ENCODE measurements at places on chromosomes 1 and 21.

DNA sequence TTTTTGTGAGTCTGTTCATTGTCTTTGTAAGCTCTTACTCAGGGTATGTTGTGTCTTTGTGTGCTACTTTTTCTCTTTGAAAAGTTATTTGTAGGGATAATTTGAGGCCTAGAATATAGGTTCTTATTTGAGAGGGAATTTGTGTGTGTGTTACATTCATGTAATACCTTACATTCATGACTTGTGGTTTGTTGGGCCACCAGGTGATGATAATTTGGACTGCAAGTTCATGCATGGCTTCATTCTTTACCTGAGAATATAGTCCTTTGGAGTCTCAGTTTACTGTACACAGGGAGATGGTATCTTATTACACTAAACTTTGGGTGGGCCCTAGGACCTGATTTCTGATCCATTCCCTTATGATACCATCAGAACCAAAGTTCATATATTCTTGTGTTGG lies 51.8 kb upstream of the FASLG start:
- no peak for DNase-seq

DNA sequence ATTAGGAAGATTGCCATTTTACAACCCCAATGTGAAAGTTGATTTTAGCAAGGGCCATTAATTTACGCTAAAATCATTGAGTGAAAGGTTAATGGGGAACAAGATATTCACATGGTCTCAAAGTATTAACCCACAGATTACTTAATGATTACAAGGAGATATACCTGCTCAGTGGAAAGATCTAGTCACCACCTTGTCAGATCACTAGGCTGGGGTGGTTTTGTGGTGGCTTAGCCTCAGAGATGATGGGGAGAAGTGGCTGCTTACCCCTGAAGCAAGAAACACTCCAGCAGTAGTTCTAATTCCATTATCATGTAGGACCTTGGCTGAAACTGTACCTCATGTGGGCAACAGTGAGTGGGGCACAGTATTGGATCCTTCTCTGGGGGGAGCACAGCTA lies 20.1 kb upstream of the TRIM33 start:
- DNase-seq = no peak

DNA sequence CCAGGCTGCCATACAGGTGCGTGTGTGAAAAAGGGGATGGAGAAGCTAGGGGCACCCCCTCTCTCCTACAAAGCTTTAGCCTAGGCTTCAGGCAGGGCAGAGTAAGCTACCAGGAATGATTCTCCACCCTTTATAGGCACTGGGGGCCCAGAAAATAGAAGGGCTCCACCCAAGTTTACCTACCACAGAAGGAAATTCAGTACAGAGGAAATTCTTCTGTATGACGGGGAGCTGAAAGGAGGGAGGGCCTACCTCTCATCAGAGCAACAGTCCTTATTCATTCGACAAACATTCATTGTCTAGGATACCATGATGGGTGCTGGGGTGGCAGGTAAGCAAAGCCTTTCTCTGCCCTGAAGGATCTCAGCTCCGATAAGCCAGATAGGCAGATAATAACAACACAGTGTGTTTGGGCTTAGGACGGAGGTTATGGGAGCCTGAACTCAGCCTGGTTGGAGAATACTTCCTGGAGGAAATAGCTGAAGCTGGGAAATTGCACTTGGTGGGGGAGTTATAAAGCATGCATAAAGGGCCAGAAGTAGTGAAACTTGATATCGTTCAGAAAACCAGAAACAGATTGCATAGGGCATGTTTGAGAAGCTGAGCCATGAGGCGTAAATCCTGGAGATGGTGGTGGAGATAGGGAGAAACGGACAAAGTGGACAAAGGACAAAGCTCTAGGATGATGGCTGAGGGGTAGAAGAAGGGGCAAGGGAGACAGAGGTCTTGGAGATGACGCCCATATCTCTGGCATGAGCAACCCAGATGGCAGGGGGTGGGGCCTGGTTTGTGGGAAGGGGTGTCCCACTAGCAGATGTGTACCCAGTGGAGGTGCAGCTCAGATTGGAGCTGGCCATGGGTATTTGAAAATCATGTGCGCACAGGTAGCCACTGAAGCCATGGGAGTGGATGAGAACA lies 5.3 kb upstream of the P3R3URF start:
- DNase-seq = no peak

GRCh38 chr1:228469413-228470162 lies 17.6 kb upstream of the RNF187 start:
- DNase-seq = no peak

GRCh38 chr1:25765923-25766589 lies 33.9 kb upstream of the SELENON start:
- no peak for DNase-seq

DNA sequence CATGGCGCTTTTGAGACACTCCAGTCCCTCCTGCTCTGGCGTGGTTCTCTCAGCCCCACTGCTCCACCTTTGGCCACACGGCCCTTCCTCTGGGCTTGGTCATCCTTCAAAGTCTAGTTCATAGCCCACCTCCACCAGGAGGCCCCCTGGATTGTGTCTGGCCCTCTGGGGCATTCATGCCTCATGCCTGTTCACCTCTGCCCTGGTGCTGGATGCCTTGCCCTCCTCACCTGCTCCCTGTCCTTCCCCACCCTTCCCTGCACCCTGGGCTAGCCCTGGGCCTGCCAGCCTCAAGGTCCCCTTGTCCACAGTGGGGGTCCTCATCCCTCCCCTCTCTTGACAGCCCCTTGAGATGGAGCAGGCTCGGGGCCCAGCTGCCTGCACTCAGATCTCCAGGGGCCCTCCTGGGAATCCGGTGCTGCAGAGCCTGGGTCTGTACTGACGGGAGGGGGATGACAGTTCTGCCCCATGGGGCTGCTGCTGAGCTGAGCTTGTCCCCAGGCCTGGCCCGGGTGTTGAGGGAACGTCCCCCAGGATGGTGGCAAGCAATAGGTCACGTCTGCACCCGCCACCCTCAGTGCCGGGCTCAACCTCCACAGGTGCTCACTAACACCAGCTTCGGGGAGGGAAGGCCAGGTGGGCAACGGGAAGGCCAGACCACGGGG lies 18.4 kb downstream of the PRXL2B start:
- DNase-seq = no peak

DNA sequence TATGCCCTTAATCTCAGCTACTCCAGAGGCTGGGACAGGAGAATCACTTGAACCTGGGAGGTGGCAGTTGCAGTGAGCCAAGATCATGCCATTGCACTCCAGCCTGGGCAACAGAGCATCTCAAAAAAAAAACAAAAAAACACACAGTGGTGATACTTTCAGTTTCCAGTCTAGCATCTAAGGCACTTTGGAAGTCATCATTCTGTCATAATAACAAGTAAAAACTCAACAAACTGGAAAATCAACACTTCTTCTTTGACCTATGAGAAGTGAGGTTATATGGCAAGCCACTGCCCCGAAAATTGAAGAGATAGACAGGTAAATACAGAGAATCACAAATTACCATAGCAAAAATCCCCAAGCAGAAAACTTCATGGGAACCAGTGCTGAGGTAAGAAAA lies 51.9 kb downstream of the IL12RB2 start:
- no peak for DNase-seq

DNA sequence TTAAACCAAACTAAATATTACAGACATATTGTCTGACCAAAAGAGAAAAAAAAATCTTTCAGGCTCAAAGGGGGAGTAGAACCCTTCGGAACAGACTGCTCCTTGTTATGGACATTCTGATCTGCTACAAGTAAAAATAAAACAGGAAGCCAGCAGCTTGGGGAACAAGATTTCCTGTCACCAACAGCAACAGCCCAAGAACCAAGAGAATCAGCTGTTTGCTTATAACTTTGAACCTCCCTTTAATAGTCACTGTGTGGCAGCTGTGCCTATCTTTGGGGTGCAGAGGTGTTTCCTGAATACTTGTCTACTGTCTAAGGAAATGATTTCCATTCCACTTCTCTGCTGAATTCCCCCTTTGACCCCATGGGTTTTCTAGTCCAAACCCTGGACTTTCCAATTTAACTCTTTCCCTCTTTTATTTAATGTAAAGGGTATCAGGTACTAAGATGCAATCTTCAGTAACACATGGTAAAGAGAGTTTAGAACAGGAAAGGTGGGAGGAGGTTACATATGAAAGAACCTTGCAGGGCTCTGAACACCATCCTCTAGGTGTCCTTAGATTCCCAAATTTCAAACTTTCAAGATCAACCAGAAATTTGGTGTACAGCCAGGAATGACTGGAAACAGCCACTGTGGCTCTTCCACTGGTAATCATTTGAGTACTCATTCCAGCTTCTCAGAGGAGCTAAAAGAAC lies 38.6 kb downstream of the GPR3 start:
- DNase-seq = no peak

GRCh38 chr1:240351690-240352089 lies 260.0 kb downstream of the FMN2 start:
- no peak for DNase-seq

- DNase-seq = no peak
Observed at GRCh38 chr21:37677006-37677405, 239.3 kb downstream of the KCNJ6 start.

DNA sequence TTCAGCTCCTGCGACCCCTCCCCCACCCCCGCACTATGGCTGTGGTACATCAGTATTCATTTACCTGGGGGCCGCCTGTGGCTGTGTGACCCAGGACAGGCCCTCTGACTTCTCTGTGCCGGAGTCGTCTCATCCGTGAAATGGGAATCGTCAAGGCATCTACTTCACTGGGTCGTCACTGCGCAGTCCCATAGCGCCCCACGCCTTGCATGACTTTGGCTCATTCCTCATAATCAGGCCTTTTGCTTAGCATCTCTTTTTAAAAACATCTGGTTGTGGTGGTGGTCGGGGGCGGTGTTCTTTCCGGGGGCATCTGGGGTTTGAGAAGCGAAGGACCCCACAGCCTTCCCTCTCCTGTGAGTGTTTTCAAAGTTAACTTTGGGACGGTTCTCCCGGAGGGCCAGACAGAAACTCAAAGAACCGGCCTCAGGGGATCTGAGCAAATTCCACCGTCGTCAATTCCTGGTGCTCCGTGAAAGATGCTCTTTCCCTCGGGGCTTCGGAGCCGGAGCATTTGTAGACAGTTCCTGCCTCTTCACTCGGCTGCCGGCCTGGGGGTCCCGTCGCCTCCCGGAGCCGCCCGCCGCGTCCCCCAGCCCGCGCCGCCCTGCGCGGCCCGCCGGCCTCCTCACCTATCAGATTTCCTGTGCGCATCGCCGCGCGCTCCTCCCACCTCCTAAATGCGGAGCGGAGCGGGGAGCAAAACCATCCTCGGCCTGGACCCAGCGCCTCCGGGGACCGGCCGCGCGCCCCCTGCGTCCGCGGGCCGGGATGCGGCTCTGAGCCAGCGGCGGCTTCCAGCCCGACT lies at the start of gene B3GALT5:
TSS of gene B3GALT5 (plus strand) at position 708 of the 808 bp plus-strand sequence. CDS start 47,620 bp downstream, outside the sequence.
- no peak for DNase-seq

DNA sequence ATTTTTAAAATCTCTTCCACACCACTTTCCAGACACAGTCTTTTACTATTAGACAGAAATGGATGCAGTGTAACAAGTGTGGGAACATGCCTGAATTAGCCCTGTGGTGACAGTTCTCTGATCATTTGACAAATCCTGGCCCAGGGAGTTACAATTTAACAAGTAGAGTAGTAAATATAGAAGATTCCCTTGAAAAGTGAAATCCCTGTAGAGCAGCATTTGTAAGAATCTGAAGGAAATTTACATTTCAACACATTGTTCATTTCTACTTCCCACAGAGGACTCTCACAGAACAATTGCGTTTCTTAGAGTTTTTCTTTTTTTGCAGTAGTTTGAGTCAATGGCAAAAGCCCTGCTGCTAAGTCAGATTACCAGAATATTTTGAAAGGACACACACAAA lies 458.3 kb upstream of the BRINP3 start:
- DNase-seq = no peak

DNA sequence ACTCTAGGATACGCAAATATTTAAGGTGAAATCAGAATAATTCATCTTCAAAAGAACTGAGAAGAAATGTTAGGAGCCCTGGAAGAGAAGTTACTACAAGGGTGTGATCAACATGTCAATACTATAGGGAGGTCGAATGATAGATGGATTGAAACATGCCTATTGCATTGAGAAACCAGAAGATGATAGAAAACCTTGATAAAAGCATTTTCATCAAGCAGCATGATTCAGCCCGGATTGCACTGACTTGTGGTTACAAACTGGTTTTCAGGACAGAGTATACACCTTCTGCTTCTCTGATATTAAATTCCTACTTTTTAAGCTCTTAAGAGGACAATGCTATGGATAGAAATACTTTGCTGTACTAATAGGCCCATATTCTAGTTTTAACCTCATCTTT lies 164.2 kb downstream of the FMN2 start:
- DNase-seq = no peak

- no peak for DNase-seq
Observed at GRCh38 chr1:79929356-79929755, 922.8 kb upstream of the ADGRL4 start.

GRCh38 chr1:232271991-232272589 lies 357.8 kb downstream of the SIPA1L2 start:
- no peak for DNase-seq

GRCh38 chr1:54160351-54160750 lies 7.6 kb upstream of the CDCP2 start:
- no peak for DNase-seq

GRCh38 chr1:234836045-234836681 lies 226.2 kb upstream of the IRF2BP2 start:
- no peak for DNase-seq

GRCh38 chr1:53121319-53122172 lies 20.9 kb downstream of the SLC1A7 start:
- DNase-seq = no peak

DNA sequence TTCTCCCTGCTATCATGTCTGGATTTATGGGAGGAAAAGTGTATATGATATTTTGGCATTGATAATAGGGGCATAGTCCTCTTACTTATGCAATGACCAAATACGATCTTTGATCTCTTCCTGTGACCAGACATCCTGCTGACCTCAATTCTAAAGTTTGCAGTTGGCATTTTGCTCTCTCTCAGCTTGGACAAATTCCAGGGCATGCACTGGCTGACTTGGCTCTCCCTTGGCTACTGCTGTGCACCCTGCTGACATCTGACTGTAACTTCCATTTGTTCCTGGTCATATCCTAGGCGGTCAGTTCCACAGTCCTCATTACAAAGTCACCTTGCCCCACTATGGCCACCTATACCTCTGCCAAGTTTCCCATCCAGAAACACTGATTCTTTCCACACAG lies 380.7 kb upstream of the NR5A2 start:
- no peak for DNase-seq

DNA sequence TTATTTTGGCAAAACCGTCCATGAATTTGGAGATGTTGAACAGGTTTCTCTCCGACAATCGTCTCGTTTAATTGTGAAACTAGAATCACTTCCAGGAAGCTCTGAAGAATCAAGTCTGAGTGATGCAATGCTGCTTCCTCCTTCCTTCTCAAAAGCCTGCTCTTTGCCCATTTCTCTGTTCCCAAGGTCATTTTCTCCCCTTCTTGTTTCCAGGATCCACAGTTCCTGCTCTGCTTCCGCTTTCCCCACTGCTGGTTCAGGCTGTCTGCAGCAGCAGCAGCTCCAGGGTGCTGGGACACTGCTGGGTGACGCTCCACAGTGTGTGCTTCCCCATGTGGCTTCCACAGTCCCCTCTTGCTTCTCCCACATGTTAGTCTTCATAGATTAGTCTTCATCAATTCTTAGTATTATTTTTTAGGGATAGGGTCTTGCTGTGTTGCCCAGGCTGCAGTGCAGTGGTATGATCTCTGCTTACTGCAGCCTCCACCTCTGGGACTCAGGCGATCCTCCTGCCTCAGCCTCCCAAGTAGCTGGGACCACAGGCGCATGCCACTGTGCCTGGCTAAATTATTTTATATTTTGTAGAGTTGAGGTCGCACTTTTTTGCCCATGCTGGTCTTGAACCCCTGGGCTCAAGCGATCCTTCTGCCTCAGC lies 156.2 kb downstream of the DYRK1A start:
- no peak for DNase-seq

- no peak for DNase-seq
Observed at GRCh38 chr1:65026235-65026634, 59.9 kb upstream of the JAK1 start.

Data from stimulated activated CD8-positive, alpha-beta memory T cell treated with anti-CD3 and anti-CD28 coated beads, Interleukin-4, amount 100 ng/mL, for 4 hours (primary cell).